Vagina (tissue), 2 donors: ENCODE measurements at places on chromosomes 1 and 21.

DNA sequence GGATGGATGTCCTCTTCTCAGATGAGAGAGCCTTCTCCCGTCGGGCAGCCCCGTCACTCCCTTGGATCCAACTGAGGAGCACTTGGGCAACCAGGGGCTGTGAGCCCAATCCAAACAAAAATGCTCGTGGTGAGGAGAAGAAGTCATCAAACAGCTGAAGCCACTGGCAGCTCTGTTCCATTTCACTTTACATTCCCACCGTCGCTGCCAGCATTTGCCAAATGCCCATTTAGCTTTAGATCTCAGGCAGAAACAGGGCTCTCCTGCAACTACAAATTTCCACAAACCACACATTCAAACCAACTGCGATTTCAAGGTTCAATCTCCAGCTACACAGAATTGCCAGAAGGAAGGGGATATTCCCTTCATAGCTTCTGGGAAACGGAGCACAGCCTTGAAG, 634.6 kb downstream of the SMYD3 start:
- no peak for DNase-seq

- no peak for DNase-seq
Measured at GRCh38 chr21:34702341-34703170, 33.8 kb downstream of the CLIC6 start.

DNA sequence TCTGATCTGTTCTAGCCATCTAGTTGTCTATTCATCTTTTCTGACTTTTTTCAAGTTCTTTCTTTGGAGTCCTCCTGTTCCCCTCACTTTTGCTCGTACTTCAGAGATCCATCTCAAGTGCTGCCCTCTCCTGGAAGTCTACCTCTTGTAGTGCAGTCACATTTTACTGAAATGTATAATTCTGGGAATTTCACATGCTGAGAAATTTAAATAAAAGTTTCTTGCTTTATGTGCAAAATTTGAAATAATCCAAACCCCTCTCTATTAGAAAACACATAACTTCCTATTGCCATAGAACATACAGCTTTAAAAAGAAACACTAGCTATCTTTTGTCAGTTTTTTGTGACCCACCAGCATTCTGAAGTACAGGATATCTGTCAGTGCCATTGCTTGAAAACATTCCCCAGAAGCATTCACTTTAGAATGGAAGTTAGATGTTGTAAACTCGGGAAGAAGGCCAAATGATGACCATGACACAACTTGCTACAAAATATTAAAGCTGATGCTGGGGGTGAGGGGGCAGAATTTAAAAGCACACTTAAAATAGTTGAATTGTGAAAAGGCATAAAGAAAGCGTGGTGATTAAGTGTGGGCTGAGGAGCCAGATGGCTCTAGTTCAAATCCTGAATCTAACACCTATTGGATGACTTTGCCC, 22.0 kb downstream of the RLF start:
- DNase-seq = no peak

- no peak for DNase-seq
Measured at GRCh38 chr1:111275079-111275478, 15.6 kb upstream of the CHIA start.
